ENCODE measurements at places on chromosomes 3 and 15. TPM values are rescaled to one million over a fixed set of nuclear protein-coding genes. Genes with fewer than 3 reads are reported as not detected.

Gene SLC28A2
- total RNA-seq = not detected

DNA sequence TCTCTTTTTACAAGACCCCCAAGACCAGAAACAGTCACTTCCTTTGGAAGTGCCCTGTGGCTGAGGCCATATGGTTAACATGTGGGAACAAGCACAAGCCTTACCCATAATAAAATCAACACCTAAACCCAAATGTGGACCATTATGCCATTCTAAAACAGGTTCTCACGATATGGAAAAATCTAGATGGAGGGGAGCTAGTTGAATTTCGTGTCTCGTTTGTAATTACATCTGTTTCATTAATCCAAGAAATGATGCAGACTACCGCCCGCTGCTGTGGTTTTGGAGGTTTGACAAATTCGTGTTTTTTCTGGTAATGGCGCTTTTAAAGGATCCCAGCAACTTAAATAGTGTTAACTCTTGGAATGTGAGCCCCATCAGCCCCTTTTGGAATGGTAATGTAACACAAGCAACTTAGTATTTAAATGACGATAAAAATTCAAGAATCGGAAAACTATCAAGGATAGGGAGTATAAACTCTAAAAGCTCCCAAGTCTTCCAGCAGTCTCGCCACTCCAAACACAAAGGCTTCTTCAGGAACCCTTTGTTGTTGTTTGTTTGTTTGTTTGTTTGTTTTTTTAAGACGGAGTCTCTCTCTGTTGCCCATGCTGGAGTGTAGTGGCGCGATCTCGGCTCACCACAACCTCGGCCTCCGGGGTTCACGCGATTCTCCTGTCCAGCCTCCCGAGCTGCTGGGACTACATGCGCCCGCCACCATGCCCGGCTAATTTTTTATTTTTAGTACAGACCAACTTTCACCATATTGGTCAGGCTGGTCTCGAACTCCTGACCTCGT, 1.1 kb downstream of the CNBP start:
- peaks cover 35% of the 10 kb centered on the region for H3K4me1 ChIP-seq
- H3K36me3 ChIP-seq = peaks cover 48% of the 10 kb centered on the region

GRCh38 chr15:84099181-84099580, 136.4 kb upstream of the GOLGA6L4 start:
- no peaks in the 10 kb centered on the region for H3K4me1 ChIP-seq
- no peak for DNase-seq
- H3K27me3 ChIP-seq = peaks cover 5% of the 10 kb centered on the region

DNA sequence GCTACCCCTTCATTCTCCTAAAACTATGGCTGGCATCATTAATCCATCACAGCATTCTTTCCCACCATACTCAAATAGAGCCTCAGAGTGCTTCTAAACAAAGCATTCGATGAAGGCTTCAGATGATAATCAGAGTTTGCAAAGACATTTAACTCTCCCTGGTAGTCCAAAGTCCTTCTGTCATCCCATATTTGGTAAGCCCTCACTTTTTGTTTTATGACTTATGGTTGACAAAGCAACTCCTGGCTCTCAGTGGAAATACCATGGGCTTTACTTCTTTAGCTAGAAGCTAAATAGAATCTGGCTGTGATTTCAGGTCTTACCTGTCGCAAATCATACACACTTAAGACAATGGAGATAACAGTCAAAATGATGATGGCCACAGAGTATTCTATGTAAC, 27.8 kb downstream of the ATP13A5 start:
- no peak overlapping the region for H3K27ac ChIP-seq
- no peaks in the 10 kb centered on the region for H3K4me1 ChIP-seq
- no peak for DNase-seq
- H3K36me3 ChIP-seq = no peaks in the 10 kb centered on the region

DNA sequence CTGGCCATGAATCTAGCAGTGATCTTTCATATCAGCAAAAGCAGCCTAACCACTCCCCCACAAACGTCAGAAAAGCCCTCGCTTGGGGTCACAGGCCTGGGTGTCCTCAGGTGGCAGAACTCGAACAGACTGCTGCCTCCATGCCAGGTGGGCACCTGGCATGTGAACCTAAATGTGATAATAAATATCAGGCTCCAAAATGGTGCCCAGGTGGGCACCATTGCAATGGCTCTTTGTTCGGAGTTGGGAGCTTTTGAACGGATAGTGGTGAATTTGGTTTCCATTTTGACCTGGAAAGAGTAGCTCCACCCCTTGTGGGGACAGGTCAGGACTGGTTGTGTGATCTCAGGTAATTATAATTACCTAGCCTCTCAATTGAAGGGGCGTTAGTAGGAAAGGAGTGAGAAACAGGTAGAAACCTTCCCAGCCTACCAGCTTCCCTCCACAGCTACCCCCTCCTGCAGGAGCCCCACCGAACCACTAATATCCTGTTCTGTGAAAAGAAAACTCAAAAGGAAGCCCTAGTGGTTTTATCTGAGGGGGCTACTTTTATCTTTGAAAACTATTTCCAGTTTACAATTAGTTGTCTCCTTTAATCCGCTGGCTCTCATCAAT, 18.1 kb downstream of the MYO1E start:
- H3K36me3 ChIP-seq = no peaks in the 10 kb centered on the region
- H3K4me3 ChIP-seq = no peak overlapping the region
- DNase-seq = no peak
- no peak overlapping the region for H3K27ac ChIP-seq
